Parietal lobe (tissue), 2 donors: ENCODE measurements at places on chromosomes 3 and 15. TPM values are rescaled to one million over a fixed set of nuclear protein-coding genes. Genes with fewer than 3 reads are reported as not detected.

The TBL1XR1 gene
- total RNA-seq = 290 TPM

The MB21D2 gene
- total RNA-seq = 44.8 TPM

The MORC1 gene
- total RNA-seq = not detected

The PROS1 gene
- 9.4 TPM for total RNA-seq

The CPNE9 gene
- total RNA-seq = 0.31 TPM

The STAB1 gene
- 11.9 TPM for total RNA-seq

The CD200R1 gene
- 0.31 TPM for total RNA-seq

The CPLX3 gene
- 1.6 TPM for total RNA-seq
